ENCODE measurements at places on chromosomes 6 and 20.

GRCh38 chr6:80607811-80608391 is 501.4 kb downstream of the BCKDHB start:
- DNase-seq: no peak

DNA sequence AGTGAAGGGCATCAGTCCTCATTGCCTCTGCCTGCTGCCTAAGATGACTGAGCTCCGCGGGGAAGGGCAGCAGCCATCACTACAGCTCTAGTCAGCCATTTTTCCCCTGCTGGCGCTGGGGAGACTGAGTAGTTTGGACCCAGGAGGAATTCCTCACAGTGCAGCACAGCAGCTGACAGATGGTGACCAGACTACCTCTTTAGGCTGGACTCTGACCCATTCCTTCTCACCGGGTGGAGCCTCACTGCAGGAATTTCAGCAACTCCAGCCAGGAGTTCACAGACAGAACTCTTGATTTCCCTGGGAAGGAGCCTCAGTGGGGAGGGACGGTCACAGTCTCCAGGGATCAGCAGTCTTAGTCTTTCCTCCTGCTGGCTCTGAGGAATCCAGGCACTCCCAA is 492.0 kb upstream of the MMS22L start:
- DNase-seq: no peak

GRCh38 chr6:155066361-155066760 is 71.2 kb downstream of the TIAM2 start:
- DNase-seq: no peak

DNA sequence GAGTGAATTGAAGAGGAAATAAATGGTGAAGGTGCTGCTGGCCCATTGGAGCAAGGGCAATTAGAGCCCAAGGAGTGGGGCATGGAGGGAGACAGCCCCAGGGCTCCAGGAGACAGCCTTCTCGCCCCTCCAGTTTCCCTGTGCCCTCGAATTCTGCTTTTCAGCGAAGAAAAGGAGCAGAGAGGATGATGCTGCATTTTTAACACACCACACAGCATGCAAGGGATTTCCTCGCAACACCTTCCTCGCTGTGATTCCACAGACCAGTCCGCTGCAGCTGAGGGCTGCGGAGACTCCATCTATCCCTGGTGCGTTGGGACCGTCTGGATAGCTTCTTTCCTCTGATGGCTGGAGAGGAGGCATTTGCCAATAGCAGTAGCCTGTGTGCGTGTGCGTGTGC is 41.7 kb downstream of the PTCHD4 start:
- DNase-seq: no peak

DNA sequence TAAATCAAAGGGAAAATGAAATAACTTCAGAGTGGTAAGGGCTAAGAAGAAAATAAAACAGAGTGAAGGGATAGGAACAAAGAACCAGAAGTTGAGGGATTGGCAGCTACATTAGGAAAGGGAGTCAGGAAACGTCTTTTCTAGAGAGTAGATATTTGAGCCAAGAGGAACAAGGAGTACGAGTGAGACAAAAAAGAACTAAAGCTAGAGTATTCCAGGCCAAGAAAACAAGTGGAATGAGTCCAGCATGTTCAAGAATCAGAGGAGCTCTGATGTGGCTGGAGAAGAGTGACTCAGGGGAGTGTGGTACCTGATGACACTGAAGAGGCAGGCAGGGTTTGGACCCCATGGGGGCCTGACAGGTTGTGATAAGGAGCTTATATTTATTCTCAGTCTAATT is 66.3 kb downstream of the CEP162 start:
- no peak for DNase-seq

GRCh38 chr6:135195522-135195921 is 14.4 kb downstream of the MYB start:
- no peak for DNase-seq

All from T1000 (cell line).